ENCODE measurements at places on chromosomes 12 and 14.

- no peak for DNase-seq
Measured at GRCh38 chr14:82138431-82138830, 604.8 kb upstream of the SEL1L start.

GRCh38 chr14:79036441-79036840 is 866.3 kb downstream of the NRXN3 start:
- no peak for DNase-seq

- no peak for DNase-seq
Measured at GRCh38 chr12:76264611-76265012, 83.6 kb downstream of the BBS10 start.

GRCh38 chr12:130839770-130840404 is 837 bp upstream of the STX2 start:
- no peak for DNase-seq

DNA sequence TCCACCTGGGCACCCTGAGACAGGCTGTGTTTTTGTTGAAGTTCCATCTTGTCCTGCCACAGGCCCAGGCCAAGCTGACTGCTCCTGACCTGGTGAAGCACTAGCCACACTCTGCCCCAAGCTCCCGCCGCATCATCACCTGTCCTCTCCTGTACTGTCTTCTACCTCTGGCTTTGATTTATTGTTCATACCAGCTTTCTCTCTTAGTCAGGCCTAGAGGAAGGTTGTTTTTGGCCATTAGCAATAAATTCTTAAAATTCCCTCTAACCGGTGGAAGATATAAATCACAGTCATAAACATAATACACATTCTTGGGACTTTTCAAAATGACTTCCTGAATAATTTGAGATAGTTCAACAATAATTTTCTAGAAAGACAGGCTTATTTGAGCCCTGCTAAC is 169.4 kb downstream of the DAD1 start:
- DNase-seq, result no peak
